DMS79 (cell line): ENCODE measurements at places on chromosomes 5 and 9.

DNA sequence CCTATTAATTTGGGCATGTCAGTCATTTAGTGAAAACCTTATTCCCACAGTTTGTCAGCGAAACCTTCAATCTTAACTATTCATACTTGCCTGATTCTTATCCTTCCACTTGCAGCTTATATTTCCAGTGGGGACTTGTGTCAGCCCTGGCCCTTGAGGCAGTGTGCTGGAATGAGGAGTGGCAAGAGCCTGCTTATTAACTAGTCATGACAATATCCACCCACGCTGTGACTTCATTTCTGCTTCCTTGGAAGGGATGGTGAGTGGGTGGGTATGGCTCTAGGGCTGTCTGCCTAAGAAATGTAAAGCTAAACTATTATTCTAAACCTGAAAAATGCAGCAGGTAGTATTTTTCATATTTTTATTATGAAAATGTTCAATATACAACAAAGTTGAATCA is 34.0 kb upstream of the LURAP1L start:
- no peak for DNase-seq

DNA sequence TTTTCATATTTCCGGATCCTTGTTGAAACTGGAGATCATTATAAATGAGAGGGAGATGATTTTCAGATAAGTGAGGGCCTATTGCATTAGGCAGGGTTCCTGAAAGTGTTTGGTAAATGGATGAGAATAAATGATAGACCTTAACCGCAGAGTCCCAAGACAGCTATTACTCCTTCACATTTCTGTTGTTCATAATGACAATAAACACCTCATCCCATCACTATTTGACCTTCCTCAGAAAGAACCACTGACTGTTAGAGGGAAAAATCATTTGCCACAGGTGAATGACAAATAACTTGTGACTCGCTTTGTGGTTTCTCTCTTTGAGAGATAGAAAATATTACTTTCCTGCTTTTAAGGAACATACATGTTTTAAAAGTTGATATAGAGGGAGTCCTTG is 47.3 kb upstream of the TRMT10B start:
- no peak for DNase-seq

DNA sequence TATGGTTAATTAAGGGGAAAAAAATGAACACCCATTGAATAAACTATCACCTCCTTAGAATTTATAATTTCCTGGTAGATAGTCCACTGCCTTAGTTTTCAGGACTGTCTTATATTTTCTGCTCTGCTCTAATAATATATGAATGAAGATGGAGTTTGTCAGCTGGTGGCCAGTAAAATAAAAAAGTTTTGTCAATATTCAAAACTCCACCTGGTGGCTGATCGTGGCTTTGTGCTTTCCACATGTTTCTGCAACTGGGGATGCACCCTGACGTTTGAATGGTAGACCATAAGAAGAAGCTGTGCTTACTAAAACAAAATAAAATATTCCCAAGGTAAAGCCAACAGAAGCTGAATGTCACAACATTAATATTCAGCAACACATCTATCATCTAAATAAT is 286.6 kb upstream of the IZUMO3 start:
- no peak for DNase-seq

DNA sequence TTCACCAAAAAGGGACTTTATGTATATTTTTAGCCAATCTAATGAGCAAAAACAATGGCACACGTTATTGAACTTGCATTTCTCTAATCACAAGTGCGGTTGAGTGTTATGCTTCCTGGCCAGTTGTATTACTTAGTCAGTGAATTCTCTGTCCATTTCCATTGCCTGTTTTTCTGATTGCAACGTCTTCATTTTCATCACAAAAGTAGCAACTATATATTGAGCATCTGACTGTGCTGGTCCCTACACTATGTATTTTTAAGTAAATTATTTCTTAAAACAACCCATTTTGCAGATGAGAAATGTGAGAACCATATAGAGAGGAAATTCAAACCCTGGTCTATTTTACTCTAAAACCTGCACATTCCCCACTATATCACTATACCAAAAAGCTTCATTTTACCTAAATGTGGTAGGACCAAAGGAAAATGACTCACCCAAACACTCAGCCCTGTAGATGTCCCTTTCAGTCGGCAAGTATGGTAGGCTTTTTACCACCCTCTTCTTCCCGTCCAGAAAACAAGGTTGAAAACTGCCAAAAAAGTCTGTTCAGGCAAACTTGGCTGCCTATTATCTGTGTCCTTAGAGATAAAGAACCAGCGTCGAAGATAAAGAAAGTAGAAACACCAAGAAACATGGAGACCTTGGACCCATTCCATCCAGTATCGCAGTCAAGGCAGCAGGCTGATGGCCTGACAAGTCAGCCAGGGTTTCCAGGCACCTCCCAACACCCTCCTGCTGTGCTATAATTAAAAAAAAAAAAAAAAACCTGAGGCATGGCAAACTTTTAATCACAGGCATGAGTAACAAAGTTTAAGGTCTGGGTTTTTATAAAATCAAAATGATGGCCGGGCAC is 18.8 kb upstream of the FAM13B start:
- DNase-seq, result no peak

DNA sequence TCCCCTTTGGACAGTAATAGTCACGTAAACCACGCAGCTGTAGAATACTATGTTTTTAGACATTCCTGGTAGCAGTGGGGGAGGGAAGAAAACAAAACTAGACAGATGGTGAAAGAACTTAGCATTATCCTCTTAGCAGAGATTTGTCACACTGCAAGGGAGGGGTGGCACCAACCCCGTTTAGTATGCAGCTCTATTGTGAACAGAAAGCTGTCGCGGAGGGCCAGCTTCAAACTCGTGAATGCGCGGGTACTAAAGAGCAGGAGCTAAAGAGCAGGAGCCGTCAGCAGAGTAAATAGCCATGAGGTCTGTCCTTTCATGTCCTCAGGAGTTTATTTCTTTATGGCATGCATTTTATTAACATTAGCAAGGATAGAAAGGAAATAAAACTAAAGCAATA is 141.9 kb upstream of the SLC12A2 start:
- no peak for DNase-seq

- DNase-seq, result no peak
These were observed 95.7 kb downstream of the ANKH start for GRCh38 chr5:14775857-14776256.

DNA sequence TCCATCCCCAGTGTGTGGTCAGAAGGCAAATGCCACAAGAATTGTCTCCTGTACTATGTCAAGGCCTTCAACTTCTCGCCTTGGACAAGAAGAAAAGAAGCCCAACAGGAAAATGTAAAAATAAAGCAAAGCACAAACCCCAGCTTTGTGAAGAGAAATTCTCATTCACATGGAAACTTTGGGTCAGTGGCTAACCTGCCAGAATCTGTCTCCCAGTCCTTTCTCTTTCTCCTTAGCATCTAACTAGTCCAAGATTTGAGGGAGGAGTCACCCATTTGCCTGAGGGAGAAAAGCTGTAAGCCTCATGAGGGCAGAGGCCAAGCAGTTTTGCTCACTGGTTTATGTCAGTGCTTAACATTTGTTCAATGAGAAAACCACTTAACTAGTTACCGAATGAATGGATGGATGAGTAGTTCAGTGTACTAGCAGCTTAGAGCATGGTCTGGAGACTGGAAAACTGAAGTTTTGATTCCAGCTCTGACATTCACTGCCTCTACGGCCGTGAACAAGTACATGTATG is 36.0 kb downstream of the ADAM19 start:
- DNase-seq, result no peak

DNA sequence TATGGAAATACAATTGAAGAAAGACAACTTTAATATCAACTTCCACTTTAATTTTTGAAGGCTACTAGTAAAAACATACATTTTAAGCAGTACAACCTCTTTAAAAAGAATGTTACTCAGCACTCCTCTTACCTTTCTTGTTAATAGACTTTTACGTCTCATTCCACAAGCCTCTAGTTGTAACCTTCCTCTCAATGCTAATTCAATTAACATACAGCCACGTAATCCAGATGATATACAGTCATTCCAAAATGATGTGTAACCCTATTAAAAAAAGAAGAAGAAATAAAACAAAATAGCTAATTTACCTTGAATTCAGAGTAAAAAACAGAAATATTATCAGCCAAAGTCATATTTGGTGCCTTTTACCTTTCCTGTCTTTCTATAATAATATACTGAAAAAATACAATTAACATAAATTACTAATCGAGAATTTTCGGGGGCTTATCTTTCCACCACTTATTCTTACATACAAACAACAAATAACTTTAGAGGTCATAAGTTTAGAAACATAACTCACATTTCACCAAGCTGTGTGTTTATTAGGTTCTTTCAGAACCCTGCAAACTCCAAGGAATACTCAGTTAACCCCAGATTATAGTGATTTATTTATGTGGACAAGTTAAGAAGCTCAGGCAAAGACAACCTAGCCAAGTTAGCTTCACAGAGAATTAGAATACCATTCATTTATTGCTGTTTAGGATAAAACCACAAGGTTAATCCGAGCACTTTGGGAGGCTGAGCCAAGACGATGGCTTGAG is 30.3 kb downstream of the GOLPH3 start:
- DNase-seq, result no peak

DNA sequence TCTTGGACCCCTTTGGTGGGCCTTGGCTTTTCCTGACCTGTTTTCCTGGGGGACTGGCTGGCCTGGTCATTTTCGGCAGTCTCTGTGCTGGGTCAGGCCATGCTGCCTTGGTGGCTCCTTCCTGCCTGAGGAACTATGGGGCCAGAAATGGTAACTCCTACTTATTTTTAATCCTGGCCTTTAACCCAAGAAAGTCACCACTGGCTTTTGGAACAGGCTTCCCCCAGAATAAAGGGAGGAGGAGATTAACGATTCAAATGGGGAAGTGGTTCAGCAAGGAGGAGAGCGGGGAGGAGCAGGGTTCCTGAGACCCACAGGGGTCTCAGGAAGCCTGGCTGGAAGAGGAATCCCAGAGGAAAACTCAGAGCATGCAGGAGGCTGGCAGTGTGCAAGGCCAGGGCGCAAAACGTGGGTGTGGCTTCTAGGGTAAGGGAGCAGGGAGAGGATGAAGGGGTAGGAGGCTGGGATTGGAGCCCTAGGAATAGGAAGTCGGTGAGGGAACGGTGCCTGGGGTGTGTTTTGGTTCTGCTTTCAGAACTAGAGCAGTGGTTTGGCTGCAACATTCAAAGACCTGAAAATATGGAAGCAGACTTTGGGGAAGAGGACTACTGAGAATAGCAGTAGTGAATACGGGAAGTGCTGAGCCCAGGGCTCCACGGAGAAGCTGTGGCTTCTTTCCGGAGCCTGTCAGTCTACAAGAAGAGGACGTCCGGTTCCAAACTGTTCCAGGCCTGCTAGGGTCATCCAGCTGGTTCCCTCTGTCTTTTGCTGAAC is 271.1 kb upstream of the KLF4 start:
- no peak for DNase-seq

DNA sequence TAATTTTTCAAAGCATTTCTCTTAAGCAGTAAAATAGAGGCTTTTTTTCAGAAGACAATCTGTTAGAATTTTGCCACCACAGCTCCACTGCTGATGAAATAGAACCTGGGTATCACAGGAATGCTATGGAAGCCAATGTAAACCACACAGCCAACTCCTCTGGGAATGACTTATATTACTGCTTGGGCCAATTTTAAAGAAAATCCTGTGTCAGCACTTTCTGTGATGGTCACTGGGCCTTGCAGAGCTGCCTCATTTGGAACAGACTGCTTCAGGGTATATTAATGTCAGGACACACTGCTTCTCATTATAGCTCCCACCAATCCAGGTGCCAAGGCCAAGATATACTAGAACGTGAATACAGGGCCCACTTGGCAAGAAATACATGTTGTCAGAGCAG is 144.1 kb upstream of the ACTBL2 start:
- DNase-seq, result no peak

DNA sequence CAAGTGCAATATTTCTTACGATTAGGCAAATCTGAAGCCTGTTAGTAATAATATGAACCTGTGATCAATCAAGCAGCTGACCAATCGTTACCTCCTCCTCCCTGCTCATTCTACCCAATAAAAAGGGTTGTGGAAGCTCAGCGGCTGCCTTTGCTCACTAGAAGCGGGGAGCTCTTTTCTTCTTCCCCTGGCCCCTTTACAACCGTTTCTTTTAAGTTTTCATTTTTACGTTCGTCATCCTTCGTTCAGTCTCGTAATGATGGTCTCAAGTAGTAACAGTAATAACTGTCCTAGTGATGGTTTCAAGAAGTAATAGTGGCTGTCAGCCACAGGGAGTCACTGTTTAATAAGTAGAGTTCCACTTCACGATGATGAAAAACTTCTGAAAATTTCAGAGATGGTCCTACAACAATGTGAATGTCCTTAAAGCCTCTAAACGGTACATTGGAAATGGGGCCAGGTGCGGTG is 6.2 kb downstream of the UGT3A2 start:
- no peak for DNase-seq

GRCh38 chr9:36772449-36773403 is 200.0 kb downstream of the MELK start:
- no peak for DNase-seq

DNA sequence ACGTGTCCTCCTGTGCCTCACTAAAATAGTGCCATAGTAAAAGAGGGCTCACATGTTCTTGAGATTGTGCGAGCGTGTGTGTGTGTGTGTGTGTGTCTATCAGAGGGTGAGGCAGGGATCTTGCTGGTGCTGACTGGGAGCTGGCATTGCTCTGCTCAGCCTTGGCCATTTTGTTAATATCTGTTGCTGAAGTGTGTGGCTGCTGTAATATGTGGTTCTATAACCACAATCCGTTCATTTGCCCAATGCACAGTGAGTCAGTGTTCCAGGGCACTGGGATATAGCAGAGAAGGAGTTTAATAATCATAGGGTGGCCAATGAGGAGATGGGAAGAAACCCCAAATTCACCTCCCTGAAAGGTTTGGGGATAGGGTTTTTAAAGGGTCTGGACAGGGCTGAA is 61.3 kb downstream of the RASGRF2 start:
- no peak for DNase-seq

DNA sequence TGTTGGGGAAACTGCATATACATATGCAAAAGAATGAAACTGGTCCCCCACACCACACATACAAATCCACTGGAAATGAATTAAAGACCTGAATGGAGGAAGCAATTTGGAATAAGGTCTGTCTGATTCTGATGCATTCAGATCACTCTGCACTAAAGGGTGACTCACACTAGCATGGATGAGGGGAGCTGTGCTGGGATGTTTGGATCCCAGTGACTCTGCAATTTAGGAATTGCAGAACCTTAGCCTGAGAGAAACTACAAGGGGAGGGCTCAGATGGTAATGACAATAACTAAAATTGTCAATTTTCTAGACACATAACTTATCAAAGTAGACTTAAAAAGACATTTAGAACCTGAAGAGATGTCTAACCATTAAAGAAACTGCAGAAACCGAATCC is 312.0 kb downstream of the CDK5RAP2 start:
- no peak for DNase-seq

DNA sequence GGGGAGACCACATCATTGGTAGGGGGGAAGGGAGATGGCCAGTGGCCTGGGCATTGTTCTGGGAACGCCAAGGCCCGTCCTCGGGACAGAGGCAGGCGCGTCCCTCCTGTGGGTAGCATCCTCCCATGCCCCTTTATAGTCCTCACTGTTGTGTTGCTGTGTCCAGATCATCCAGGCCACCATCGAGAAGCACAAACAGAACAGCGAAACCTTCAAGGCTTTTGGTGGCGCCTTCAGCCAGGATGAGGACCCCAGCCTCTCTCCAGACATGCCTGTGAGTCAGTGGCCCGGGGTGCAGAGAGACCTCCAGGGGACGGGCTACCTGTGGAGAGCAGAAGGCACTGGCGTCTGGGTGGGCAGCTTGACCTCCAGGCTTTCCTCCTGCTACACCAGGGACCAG is 38.4 kb upstream of the SUSD3 start:
- no peak for DNase-seq
